Cerebellum (tissue), 4 donors: ENCODE measurements at places on chromosomes 6 and 20. TPM values are rescaled to one million over a fixed set of nuclear protein-coding genes. Genes with fewer than 3 reads are reported as not detected.

The ARHGAP18 gene
- 5.6 TPM for total RNA-seq

GRCh38 chr20:43749734-43750294 is 23.0 kb upstream of the GTSF1L start:
- peak; percentile 78 for DNase-seq

The SUMO4 gene
- 12.2 TPM for total RNA-seq

The NMBR gene
- 2.5 TPM for total RNA-seq

The GINS1 gene
- total RNA-seq: 12.1 TPM

The SIM1 gene
- not detected for total RNA-seq

- peak; percentile 21 for DNase-seq
These were observed 43.2 kb upstream of the SRF start for GRCh38 chr6:43127877-43128276.

The GSTA3 gene
- total RNA-seq: not detected

DNA sequence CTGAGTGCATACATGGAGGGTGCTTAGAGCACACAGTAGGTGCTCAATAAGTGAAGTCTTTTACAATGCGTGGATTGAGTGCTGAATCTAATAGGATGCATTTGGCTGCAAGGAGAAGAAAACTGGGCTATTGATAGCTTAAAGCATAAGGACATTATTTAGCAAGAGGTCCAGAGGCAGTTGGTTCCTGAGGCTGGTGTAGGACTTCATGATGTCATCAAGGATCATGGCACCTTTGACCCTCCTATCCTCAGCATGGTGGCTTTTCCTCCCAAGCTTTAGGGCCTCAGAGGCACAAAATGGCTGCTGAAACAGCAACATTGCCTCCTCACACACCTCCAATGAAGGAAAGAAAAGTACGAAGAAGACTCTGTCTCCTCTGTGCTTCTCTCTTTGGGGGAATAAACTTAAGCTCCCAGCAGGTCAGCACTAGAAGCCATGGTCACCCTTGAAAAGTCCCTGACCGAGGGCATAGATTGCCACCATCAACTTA is 3.1 kb upstream of the PREX1 start:
- no peak for DNase-seq

The OR2H2 gene
- not detected for total RNA-seq

- no peak for DNase-seq
These were observed 383.8 kb downstream of the TFAP2A start for GRCh38 chr6:10030942-10031537.

DNA sequence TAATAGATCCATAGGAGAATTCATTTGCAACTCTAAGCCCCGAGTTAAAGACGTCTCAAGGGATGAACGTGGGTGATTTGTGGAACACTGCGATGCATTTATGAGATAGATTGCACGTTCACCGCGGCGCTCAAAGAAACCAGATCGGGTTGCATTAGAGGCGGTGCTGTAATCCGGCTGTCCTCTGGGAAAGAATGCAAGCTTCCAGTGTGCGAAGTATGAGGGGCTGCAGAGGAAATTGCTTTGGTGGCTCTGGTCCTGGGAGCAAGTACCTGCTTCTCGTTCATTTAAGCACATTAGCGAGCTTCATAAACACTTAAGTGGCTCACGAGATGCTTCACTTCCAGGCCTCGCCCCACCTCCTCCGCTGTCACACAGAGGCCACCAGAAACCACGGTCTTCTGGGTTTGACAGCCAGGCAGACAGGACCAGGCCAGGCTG is 182.3 kb downstream of the CDH4 start:
- DNase-seq: no peak

DNA sequence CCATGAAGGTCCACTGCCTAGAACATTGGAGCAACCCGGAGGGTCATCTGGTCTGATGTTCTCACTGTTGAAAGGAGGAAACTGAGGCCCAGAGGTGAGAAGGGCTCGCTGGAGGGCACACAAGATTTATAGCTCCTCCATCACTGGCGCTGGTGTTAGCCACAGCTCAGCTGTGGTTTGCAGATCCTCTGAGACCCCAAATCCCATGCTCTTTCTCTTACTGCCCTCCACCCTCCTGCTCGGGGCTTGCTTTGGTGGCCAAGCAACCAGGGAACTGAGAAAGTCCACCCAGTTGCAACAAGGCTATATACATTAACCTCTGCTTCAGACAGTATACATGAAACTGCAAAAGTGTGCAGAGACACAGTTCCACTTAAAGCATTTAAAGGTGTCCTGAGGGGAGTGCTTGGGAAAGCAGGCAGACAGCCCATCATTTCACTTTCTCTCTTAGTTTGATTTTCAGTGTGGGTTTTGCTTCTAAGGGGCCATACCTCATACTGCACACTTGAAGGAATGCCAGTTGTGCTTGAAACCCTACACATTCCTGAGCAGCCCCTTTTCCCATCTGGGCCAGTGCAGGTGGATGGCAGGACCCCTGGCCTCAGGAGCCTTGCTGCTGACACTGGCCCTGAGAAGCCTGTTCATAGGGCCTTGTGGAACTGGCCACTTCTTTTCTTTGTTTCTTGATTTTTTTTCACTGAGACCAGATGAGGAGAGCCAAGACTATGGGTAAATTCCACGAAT is 347.6 kb downstream of the CDC5L start:
- DNase-seq: no peak

- peak; percentile 47 for DNase-seq
These were observed 216.7 kb downstream of the ZDHHC14 start for GRCh38 chr6:157597461-157598312.

The KHDC1L gene
- not detected for total RNA-seq
